ENCODE measurements at places on chromosomes 3 and 15.

DNA sequence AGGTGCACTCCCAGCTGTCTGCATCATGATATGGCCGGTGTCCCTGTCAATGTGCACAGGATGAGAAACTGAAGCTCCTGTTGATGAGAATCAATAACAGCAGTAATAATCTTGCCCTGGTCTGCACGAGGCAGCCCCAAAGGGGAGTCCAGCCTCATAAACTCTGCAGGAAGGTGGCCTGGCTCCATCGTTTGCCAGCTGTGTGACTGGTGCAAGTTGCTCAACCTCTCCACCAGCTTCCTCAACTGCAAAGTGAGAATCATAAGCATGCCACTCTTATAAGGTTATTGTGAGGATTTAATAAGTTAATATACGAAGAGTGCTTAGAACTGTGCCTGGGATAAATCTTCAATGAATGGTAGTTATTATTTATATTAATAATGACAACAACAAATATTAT is 203.4 kb upstream of the HES1 start:
- no peak for DNase-seq

DNA sequence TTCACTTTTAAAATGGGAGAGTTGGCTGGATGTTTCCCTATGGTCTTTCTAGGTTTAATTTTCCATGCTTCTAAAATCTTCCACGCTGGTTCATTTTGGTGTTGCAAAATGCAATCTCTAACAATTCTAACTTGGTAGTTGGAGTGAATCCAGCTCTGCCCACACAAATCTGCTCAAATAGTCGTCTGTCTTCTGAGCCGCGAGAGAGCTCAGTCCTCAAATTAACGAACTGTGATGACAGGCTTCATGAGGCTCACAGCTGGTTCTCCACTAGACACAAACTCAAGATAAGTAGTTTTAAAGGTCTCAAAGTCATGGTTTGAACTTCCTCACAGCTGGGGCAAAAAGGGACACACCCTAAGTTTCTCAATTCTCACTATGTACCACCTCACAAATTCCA is 178.6 kb upstream of the LYSMD4 start:
- DNase-seq = no peak

DNA sequence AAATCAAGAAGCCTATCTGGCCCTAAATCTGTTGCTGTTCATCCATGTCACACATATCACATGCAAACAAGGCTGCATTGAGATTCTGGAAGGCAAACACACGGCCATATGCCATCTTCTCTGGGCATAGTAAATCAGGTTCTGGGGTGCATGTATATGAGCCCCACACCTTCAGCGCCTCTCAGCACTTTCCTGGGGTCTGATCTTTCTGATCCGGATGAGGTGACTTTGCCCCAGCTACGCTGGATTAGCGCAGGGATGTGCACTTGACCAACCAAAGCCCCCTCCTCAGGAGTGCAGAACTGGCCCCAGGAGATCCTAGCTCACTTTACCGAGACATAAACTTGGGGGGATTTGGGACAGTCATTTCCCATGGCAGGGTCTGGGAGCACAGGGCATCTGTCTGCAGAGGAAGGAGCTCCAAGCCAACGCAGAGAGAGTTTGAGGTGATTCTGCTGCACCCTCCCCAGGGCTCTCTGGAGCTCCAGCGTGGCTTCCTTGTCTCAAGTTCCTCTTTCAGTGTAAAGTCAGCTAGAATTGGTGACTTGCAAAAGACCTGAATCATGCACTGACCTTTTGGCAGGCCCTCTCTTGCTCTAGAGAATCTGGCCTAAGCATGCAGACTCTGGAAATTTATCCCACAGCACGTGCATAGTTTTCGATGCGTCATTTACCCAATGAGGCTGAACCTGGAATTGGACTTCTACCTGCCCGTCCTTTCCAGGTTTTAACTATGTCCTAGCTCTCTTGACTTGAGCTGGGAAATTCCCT is 63.5 kb upstream of the KLF13 start:
- DNase-seq = peak; percentile 61

DNA sequence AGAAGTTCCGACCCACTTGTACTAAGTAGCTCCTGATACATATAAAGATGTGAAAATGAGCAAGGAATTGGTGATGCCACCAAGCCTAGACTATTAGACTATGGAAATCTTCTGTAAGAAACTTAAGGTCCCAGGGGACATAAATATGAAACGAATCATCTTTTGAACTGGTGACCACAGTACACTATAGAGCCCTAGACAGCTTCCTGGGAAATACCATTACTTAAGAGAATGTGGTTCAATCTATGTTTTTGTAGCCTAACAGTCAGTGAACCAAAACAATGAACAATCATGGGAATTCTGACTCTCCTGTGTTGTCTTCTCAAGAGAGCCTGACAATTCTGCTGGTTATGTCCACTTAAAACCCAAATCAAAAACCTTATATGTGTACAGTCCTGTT is 191.6 kb downstream of the GREM1 start:
- DNase-seq = no peak

GRCh38 chr3:178042376-178042775 is 493.9 kb upstream of the KCNMB2 start:
- DNase-seq = no peak

GRCh38 chr3:37124435-37124834 is 49.9 kb downstream of the LRRFIP2 start:
- DNase-seq = no peak

DNA sequence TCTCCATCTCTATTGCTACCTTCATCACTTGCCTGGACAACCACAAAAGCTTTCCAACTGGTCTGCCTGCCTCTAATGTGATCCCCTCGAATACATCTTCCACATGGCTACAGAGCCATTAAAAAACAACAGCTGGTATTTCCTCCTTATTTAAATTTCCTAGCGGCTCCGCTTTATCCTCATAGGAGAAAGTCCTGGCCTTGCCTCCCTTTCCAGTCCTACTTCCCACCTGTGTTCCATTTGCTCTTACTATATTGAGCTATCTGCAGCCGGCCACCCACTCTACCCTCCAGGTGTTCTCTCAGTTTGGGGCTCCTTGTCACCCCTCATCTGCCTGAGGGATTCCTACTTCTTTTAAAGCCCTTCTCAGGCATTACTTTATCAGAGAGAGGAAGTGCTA is 49.7 kb upstream of the TSPAN3 start:
- DNase-seq = no peak

- DNase-seq = no peak
These were observed 11.0 kb upstream of the ZNF662 start for GRCh38 chr3:42894698-42895579.

DNA sequence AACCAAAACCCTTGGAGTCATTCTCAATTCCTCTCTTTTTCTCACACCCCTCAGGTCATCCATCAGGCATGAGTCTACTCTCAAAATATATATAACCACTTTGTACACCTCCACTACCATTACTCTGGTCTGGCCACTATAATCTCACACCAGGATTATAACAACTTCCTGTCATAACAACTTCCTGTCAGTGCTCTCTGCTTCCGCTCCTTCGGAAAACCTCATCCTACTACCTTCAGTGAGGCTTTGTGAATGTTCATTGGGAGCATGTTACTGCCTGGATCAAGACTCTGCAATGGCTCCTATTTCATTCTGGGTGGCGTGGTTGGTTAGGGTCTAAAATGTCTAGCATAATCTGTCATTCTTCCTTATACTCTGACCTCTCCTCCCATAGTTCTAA is 447.4 kb downstream of the MAGI1 start:
- DNase-seq = no peak

DNA sequence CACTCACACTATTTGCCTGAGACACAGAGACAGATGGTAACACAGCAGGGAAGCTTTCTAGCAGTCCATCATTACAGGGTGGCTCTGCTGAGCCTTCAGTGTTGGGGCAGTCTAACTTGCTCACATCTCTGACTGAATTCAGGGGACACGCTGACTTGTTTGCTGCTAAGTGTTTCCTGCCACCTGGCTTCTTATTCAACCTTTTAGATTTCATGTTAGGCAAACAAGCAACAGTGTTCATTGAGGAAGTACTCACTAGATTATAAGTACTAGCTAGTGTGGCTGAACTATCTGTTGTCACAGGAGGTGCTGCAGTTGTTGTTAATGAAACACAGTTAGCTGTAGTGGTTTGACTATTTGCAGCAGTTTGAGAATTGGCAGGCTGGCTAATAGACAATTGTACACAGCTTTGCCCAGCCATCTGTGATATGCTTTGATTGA is 37.3 kb downstream of the USF3 start:
- no peak for DNase-seq

GRCh38 chr3:70383360-70383831 is 71.0 kb upstream of the MDFIC2 start:
- no peak for DNase-seq

DNA sequence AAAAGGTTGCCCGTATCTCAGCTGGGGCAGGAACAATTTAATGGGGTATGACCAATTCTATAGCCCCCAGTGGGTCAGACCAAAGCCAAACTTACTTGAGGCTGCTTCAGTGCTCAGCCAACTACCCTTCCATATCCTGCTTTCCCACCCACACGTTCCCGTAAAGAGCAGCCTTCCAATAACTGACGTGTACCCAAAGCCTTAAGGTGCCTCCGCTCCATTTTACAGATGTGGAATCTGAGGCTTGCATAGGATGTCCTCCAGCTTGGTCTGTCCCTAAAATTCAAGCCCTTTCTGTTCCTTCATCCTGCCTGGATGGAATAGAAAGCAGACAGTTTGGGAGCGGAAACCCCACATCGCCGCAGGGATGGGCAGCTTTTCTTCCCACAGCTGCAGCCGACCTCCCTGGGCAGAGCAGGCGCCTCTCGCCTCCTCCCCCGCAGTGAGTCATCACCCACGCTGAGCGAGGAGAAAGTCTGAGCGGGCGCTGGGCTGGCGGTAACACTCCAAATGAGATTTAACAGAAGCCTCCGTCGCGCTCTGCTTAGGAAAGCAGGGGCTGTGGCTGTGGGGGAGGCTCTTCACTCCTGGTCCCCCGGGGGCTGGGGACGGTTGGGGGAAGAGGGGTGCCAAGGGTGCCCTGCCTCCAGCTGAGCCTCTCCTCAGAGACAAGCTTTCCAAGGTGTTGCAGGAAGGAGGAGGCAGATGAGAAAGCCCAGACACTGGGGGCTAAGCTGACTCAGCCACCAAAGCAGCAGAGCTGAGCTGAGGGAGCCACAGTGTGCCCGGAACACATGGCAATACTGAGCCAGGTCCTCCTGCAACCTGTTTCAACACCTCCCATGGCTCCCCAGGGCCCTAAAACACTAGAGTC is 57.8 kb upstream of the HRH1 start:
- peak; percentile 48 for DNase-seq

GRCh38 chr15:84748274-84749110 is at the start of gene ZNF592:
TSS of gene ZNF592 (plus strand) at chr15:84748592. CDS start at chr15:84782676, 34,084 bp downstream.
- peak; percentile 96 for DNase-seq

DNA sequence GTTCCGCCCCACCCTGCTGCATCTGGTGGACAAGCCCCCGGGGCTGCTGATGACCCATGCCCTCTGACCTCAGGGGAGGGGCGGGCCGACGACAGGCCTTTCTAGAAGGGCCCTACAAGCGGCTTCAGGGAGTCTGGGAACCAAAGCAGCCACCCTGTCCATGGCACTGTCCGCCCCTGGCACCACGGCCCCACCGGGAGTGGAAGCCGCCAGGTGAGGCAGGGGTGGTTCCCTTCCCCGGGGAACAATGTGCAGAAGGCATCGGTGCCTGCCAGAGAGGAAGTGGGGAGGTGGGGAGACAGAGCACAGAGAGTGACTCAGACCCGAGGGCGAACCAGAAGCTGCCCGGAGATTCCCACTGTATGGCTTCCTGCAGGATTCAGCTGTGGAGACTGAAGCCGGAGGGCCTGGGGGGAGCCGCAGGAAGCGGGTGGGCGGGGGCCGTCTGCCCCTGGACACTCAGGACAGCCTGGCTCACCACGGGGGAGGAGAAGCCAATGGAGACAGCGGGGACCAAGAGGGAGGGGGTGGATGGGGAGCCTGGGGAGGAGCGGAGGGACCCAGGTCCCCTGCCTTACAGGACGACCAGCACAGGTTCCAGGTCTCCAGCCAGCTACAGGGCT is 134.0 kb downstream of the TPRA1 start:
- peak; percentile 86 for DNase-seq

- no peak for DNase-seq
These were observed 7.3 kb downstream of the CCDC71 start for GRCh38 chr3:49158792-49159191.

DNA sequence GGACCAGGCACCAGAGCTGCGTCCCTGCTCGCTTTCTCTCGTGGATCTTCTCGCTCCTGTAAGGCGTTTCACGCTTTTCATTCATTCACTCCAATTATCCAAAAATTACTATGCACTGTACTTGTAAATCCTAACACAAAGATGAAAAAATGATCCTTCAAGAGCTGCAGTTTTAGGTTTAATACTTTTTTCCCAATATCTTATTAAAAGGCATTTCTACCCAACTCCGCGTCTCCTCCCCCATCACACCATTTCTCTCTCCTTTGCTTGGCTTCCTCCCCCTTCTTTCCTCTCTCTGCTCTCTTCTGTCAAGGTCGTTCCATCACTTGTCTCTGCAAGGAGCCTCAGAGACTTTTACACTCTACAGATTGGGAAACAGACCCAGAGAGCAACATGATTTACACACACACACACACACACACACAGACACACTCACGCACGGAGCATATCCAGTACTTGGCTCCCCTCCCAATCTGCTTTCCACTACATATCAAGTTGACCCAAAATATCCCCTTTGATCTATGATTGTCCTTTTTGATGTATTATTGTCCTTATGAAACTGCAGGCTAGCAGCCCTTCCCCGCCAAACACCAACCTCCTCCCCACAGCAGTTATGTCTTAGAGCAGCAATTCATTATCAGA is 479 bp upstream of the CLDN1 start:
- no peak for DNase-seq

DNA sequence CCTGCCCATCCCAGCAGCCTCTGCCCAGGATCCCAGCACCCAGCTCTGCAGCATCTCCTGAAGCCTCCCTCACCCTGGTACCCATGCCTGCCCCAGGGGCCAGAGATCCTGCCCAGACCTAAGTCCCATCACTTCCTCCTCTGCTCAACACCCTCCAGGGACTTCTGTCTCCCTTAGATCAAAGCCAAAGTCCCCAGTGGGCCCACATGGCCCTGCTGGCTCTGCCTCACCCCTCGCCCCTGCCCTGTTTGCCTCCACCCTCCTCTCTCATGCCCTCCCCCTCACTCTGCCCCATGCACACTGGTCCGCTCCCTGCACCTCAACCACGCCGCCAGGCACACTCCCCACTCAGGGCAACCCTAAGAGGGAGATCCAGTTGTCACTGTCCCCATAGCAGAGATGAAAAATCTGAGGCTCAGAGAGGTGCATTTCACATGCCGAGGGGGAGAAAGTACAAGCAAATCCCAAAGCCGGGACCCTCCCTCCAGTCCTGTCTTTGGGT is 146.5 kb downstream of the NUP210 start:
- DNase-seq = no peak

DNA sequence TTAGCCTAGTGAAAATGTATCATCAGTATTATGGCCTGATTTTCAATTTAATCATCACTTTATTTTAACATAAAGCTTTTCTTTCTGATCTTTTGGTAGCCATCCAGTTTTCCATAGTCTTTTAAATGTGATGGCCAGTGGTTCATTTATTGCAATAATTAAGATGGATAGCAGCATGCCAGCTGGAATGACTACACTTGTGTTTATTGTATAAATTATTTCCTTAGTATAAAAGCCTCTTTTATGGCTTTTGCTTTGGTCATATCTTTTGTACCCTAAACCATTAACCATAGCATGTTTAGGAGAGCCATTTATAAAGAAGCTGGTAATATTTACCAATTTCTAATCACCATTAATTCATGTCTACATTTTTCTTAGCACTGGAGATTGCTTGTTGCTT is 31.7 kb downstream of the ALCAM start:
- DNase-seq = no peak

GRCh38 chr15:100879464-100880138 is at the start of gene ALDH1A3:
TSS of gene ALDH1A3 (plus strand) at chr15:100879831. CDS start at chr15:100879908, 77 bp downstream.
- no peak for DNase-seq
